ENCODE measurements at places on chromosomes 5 and 9.

- peak overlapping the region; percentile 96 for H3K27ac ChIP-seq
- no peak for DNase-seq
- no peaks in the 10 kb centered on the region for H3K27me3 ChIP-seq
- H3K4me1 ChIP-seq, result peaks cover 29% of the 10 kb centered on the region
- no peak overlapping the region for H3K4me3 ChIP-seq
Observed at GRCh38 chr9:121727295-121728020, 76.0 kb downstream of the DAB2IP start.

DNA sequence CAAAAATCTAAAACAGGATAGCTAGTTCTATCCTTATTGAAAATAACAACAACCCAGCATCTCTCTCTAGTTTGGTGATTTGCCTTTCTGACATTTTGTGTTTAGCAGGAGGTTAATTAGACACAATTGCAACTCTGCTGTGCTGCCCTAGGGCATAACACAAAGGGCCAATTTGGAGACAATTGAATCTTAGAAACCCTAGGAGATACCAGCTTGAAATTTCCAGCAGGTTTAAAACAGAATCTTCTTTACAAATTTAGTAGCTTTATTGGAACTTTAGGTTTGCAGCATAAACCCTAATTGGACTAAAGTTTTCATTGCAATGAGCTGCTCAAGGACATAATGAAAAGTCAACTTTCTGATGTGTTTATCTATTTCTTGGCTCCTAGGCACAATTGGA, 166.7 kb upstream of the FER start:
- H3K27me3 ChIP-seq, result no peaks in the 10 kb centered on the region
- DNase-seq, result no peak
- no peak overlapping the region for H3K27ac ChIP-seq
- no peaks in the 10 kb centered on the region for H3K4me1 ChIP-seq
- no peaks in the 10 kb centered on the region for H3K36me3 ChIP-seq

- H3K27me3 ChIP-seq, result no peaks in the 10 kb centered on the region
- no peaks in the 10 kb centered on the region for H3K36me3 ChIP-seq
- no peak overlapping the region for H3K4me3 ChIP-seq
- DNase-seq, result peak; percentile 58
- H3K4me1 ChIP-seq, result no peaks in the 10 kb centered on the region
Observed at GRCh38 chr9:14372437-14373335, 58.7 kb upstream of the NFIB start.

GRCh38 chr9:5596173-5596572, 32.7 kb upstream of the RIC1 start:
- H3K4me1 ChIP-seq, result no peaks in the 10 kb centered on the region
- DNase-seq, result no peak
- no peak overlapping the region for H3K4me3 ChIP-seq

GRCh38 chr9:108184941-108185340, 670.8 kb downstream of the ACTL7B start:
- DNase-seq, result peak; percentile 52
- H3K27ac ChIP-seq, result peak overlapping the region; percentile 8
- no peaks in the 10 kb centered on the region for H3K4me1 ChIP-seq
- no peaks in the 10 kb centered on the region for H3K36me3 ChIP-seq
- H3K4me3 ChIP-seq, result no peak overlapping the region

GRCh38 chr5:14806456-14806855, 65.1 kb downstream of the ANKH start:
- DNase-seq, result no peak
- no peaks in the 10 kb centered on the region for H3K36me3 ChIP-seq
- H3K27ac ChIP-seq, result no peak overlapping the region
- no peaks in the 10 kb centered on the region for H3K4me1 ChIP-seq

GRCh38 chr9:133995012-133995896, 3.1 kb upstream of the VAV2 start:
- DNase-seq, result no peak
- no peak overlapping the region for H3K27ac ChIP-seq
- H3K27me3 ChIP-seq, result no peaks in the 10 kb centered on the region
- no peaks in the 10 kb centered on the region for H3K36me3 ChIP-seq
- no peak overlapping the region for H3K4me3 ChIP-seq
- peaks cover 8% of the 10 kb centered on the region for H3K4me1 ChIP-seq

DNA sequence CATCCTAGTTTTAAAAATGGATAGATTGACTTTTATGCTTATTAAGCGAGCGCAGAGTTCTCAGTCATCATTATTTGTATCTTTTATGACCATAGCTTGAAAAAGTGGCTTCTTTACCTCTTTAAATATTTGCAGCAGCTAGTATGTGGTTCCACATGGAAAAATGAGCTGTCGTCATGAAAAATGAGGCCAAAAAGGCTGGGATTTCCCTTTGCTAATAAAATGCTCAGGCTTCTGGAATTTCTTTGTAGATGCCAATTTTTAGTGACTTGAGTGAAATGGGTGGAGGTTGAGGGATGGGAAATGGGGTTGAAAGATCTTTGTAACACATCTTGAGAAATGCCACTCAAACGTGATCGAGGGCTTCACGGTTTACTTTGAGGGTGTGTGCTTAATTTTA, 35.2 kb downstream of the RAI14 start:
- H3K4me3 ChIP-seq, result no peak overlapping the region
- H3K36me3 ChIP-seq, result no peaks in the 10 kb centered on the region
- H3K4me1 ChIP-seq, result no peaks in the 10 kb centered on the region
- DNase-seq, result no peak

- H3K4me3 ChIP-seq, result no peak overlapping the region
- no peaks in the 10 kb centered on the region for H3K27me3 ChIP-seq
- DNase-seq, result no peak
- H3K27ac ChIP-seq, result no peak overlapping the region
Observed at GRCh38 chr9:94791435-94791834, 64.9 kb downstream of the AOPEP start.

DNA sequence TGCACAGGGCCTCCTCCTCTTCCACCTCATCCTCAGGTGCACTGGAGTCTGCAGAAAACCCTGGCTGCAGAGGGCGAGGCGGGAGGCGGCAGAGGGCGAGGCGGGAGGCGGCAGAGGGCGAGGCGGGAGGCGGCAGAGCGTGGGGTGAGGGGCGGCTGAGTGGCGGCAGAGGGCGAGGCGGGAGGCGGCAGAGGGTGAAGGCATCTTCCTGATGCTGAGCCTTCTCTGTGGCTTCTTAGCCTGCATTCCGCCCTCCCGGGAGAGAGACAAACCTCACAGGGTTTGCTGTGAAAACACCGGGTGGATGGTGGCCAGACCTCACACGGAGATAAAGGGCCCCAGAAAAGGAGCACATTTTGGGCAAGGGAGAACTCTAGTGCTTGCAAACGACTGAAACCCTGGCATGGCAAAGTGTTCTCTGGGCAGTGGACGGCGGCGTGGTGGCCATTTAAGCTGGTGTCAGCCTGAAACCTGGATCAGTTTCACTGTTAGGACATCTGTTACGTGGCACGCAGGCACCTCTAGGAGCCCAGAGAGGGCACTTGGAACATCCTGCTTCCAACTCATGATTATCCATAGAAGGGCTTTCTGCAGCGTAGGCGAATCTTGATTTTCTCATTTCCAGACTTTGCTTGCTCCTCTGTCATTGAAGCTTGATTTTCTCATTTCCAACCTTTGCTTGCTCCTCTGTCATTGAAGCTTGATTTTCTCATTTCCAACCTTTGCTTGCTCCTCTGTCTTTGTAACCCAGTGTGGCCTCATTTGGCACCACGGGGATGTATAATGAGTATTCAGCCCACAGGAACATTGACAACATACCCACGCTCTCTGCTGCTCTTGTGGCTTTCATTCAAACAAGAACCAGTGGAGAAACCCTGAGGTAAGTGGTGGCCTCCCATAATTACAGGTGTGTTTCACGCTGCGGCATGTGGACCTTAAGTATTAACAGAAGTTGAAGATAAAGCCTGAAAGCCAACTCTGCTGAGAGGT, 16.3 kb upstream of the PLEKHG4B start:
- H3K4me1 ChIP-seq, result no peaks in the 10 kb centered on the region
- no peaks in the 10 kb centered on the region for H3K36me3 ChIP-seq
- no peaks in the 10 kb centered on the region for H3K27me3 ChIP-seq
- no peak overlapping the region for H3K27ac ChIP-seq

GRCh38 chr5:72268260-72268659, 51.8 kb downstream of the MRPS27 start:
- H3K27me3 ChIP-seq, result no peaks in the 10 kb centered on the region
- no peak overlapping the region for H3K4me3 ChIP-seq
- H3K36me3 ChIP-seq, result no peaks in the 10 kb centered on the region
- H3K27ac ChIP-seq, result no peak overlapping the region
- DNase-seq, result no peak
- peaks cover 8% of the 10 kb centered on the region for H3K4me1 ChIP-seq

DNA sequence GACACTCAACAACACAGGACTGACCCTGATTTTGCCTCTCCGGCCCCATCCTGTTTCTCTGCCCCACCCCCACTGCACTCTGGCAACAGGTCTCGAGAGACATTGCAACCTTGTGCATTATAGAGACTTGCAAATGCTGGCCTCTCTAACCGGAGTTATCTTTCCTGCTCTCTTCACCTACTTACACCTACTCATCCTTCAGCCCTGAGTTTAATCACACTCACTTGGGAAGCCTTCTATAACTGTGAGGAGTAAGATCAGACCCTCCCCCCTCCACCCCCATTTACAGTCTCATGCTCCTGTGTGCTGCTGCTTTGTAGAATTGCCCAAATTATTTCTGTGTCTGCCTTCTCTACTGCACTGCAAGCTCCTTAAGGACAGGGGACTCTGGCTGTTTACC, 42.8 kb downstream of the WWC1 start:
- no peaks in the 10 kb centered on the region for H3K36me3 ChIP-seq
- no peak overlapping the region for H3K4me3 ChIP-seq
- no peaks in the 10 kb centered on the region for H3K27me3 ChIP-seq
- no peak overlapping the region for H3K27ac ChIP-seq
- no peak for DNase-seq

DNA sequence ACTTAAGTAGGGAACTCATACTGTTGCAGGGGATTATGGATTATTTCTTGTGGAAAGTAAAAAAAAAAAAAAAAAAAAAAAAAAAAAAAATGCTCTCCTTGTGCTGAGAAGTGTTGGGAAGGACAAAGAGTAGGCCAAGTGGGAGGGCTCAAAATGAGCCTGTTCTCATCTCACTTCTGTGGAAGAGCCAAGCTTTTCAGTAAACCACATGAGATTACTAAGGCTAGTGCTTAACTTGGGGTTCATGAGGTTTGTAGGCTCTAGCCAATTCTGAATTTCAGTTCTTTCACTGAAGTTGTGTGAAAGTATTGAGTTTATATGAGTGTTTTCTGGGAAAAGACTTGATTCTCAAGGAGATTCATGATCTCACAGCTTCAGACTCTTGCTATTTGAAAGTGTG, 23.0 kb upstream of the CEP78 start:
- no peak overlapping the region for H3K4me3 ChIP-seq
- H3K27me3 ChIP-seq, result no peaks in the 10 kb centered on the region
- no peak overlapping the region for H3K27ac ChIP-seq
- no peak for DNase-seq
- no peaks in the 10 kb centered on the region for H3K36me3 ChIP-seq
